ENCODE measurements at places on chromosomes 13 and 19. TPM values are rescaled to one million over a fixed set of nuclear protein-coding genes. Genes with fewer than 3 reads are reported as not detected.

DBP gene
- polyA plus RNA-seq, result 3.8 TPM

YJEFN3 gene
- 7.9 TPM for polyA plus RNA-seq

LILRA6 gene
- 2.0 TPM for polyA plus RNA-seq

- H3K27ac ChIP-seq, result no peak overlapping the region
- no peaks in the 10 kb centered on the region for H3K4me1 ChIP-seq
- no peak for DNase-seq
- no peak overlapping the region for H3K4me3 ChIP-seq
- H3K27me3 ChIP-seq, result no peaks in the 10 kb centered on the region
- H3K36me3 ChIP-seq, result no peaks in the 10 kb centered on the region
Observed at GRCh38 chr13:28410096-28410495, 84.8 kb downstream of the FLT1 start.

- H3K36me3 ChIP-seq, result no peaks in the 10 kb centered on the region
- peaks cover 47% of the 10 kb centered on the region for H3K4me1 ChIP-seq
- H3K4me3 ChIP-seq, result no peak overlapping the region
- no peak overlapping the region for H3K27ac ChIP-seq
- peaks cover 47% of the 10 kb centered on the region for H3K27me3 ChIP-seq
- no peak for DNase-seq
Observed at GRCh38 chr19:33299051-33299688, 3.2 kb downstream of the CEBPA start.

DNA sequence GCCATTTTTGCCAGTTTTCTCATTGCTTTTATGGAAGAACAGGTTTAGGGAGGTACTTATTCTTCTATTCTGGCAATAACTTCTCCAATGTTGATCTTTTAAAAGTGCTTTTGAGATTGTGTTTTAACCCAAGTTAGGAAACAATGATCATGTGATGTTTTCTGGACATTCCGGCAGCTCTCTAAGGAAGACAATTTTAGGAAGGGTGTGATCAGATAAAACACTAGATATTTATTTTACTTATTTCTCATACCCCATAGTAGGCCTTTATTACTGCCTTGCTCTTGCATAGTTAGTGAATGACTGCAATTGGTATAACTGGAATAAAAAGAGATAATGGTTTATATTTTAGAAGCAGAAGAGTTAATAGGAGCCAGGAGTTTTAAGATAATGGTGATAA is 68.4 kb upstream of the SPATA13 start:
- H3K36me3 ChIP-seq, result no peaks in the 10 kb centered on the region
- no peaks in the 10 kb centered on the region for H3K27me3 ChIP-seq
- no peak overlapping the region for H3K4me3 ChIP-seq

DNA sequence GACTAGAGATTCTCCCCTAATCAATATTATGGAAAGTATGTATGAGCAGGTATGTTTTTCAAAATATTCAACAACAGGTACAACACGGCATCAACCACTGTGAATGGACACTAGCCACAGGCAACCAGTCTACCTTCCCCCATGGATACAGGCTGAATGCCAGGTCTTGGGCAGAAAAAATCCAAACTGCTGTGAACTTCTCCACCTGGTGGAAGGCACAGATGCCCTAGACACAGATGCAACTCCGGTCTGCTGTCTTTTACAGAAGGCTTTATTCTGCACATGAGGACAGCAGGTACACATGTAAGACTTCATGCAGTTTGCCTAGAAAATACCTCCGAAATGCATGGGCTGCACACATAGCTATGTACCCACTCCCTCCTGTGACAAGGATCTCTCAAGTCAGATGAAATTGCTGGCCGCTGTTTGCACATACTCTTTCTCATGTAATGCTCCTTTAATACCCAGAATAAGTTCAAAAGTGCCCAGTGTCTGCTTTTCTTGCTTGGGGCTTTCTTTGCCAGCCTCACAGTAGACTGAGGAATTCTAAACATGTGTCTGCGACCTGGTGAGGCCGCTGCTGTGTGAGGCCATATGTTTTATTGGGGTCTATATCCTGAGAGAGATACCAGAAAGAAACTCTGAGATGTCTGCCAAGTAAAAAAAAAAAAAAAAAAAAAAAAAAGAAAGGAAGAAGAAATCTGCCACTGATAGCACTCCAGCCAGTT is 325.9 kb downstream of the FOXO1 start:
- no peak overlapping the region for H3K27ac ChIP-seq
- peaks cover 32% of the 10 kb centered on the region for H3K4me1 ChIP-seq
- no peaks in the 10 kb centered on the region for H3K27me3 ChIP-seq
- no peaks in the 10 kb centered on the region for H3K36me3 ChIP-seq
- peak; percentile 14 for DNase-seq
- H3K4me3 ChIP-seq, result no peak overlapping the region

DNA sequence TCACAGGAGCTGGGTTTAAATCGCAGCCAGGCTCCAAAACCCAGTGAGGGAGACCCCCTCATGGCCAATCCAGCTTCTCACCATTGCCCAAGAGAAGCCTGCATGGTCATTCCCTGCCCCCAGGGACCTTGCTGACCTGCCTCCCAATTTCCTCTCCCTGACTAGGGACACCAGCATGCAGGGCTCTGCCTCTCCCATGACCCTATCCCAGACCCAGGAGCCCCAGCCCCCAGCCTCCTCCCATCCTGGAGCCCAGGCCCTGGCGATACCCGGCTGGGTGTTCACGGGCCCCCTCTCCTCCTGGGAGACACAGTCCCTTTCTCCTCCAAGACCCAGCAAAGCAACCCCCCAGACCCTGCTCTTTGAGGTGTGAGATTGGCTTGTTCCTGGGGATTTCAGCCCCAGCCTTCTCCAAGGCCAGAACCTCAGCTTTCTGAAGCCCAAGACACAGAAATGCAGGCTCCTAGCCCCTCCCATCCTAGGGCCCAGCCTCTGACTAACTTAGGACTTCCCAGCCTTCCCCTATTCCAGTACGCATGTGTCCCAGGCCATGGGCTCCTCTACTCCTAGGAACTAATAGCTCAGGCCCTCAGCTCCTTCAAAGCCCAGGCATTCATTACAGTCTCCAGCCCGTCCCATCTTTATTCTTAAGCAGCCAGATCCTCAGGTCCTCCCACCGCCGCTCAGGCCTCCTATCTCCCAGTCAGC is 1.1 kb downstream of the GYS1 start:
- peak overlapping the region; percentile 98 for H3K4me3 ChIP-seq
- H3K4me1 ChIP-seq, result peaks cover 52% of the 10 kb centered on the region
- DNase-seq, result peak; percentile 92

DNA sequence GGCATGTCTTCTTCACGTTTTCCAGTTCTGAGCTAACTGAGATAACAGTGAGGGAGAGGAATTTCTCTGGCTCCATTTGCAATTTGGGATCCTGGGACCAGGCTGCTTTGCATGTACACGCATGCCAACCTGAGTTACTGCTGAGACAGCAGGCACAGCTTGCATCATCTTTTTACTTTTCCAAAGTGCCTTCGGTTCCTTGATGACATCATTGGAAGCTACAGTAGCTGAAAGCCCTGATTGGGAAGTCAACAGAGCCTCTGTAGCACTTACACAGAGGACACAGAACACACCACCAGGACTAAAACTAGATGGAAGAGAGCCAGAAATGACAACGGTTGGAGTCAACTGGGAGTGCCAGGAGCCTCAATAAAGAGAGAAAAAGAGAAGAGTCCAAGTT is 399.1 kb upstream of the GPC6 start:
- DNase-seq, result no peak
- H3K27ac ChIP-seq, result no peak overlapping the region
- H3K4me1 ChIP-seq, result no peaks in the 10 kb centered on the region
- no peaks in the 10 kb centered on the region for H3K36me3 ChIP-seq
- no peaks in the 10 kb centered on the region for H3K27me3 ChIP-seq
- H3K4me3 ChIP-seq, result no peak overlapping the region

DNA sequence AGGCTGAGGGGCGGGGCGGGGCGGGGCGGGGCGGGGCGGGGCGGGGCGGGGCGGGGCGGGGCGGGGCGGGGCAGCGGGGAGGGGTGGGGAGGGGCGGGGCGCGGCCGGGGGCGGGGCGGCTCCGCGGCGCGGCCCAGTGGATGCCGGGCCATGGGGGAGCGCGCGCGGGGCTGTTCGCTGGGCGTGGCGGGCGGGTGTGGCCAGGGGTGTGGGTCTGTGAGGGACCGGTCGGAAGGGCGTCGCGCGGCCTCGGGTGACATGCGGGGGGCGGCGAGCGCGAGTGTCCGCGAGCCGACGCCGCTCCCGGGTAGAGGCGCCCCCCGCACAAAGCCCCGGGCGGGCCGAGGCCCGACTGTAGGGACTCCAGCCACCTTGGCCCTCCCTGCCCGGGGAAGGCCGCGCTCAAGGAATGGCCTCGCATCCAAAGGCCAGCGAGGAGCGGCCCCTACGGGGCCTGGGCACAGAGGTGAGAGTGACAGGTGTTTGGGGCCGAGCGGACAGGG is at the start of gene ZFP28:
Gene ZFP28, plus strand, starts transcription at position 188 of the 503 bp plus-strand sequence. Its CDS starts 71 bp downstream, at position 259.
- no peak for DNase-seq
- peak within 1 kb of the TSS; percentile 95 for H3K27ac ChIP-seq

DNA sequence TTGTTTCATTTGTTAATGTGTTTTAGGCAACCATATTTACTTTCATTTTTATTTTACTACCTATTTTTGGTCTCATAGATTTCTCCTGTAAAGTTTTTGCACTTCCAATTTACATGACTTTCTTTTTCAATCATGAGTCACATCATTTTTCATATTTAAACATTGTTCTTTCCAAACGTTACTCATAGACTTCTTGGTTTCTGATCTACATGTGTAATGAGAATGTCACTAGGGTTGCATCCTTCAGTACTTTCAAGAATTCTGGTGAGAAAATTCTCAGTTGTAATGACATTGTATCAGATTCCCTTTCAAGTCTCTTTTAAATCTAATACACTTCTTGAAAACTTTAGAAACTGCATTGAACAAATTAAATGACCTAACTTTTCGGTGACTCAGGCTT is 991.7 kb downstream of the EFNB2 start:
- no peaks in the 10 kb centered on the region for H3K27me3 ChIP-seq
- H3K4me1 ChIP-seq, result no peaks in the 10 kb centered on the region
- H3K4me3 ChIP-seq, result no peak overlapping the region
- no peak for DNase-seq
- no peaks in the 10 kb centered on the region for H3K36me3 ChIP-seq

GRCh38 chr13:70612881-70613280 is 504.6 kb upstream of the KLHL1 start:
- H3K27me3 ChIP-seq, result no peaks in the 10 kb centered on the region
- no peaks in the 10 kb centered on the region for H3K36me3 ChIP-seq
- no peak for DNase-seq
- H3K4me3 ChIP-seq, result no peak overlapping the region
- H3K4me1 ChIP-seq, result no peaks in the 10 kb centered on the region
- H3K27ac ChIP-seq, result no peak overlapping the region

Data from muscle of leg (tissue), 16 donors.